Astrocyte (in vitro differentiated cells and primary cell): ENCODE measurements at places on chromosomes 6 and 20. TPM values are rescaled to one million over a fixed set of nuclear protein-coding genes. Genes with fewer than 3 reads are reported as not detected.

GRCh38 chr6:158286413-158286812, 25.9 kb upstream of the TULP4 start:
- DNase-seq: peak; percentile 88
- H3K36me3 ChIP-seq: no peaks in the 10 kb centered on the region
- peaks cover 34% of the 10 kb centered on the region for H3K4me1 ChIP-seq
- H3K27ac ChIP-seq: peak overlapping the region; percentile 52
- H3K4me3 ChIP-seq: no peak overlapping the region

DNA sequence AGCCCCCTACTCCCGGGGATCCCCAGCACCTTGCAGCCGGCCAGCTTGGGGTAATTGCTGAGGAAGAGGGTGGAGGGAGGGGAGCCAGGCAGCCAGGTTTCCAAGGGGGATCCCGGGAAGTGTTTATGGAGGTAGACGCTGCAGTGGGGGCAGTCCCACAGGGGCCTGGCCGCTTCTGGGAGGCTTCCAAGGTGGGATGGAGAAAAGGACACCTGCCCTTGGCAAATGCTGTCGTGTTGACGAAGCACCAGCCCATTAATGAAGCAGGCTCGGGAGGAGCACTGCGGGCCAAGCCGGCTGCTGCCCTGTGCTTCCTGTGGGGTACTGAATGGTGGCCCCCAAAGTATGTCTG, 82.4 kb downstream of the TMEM242 start:
- no peaks in the 10 kb centered on the region for H3K27me3 ChIP-seq
- H3K4me3 ChIP-seq: no peak overlapping the region
- H3K4me1 ChIP-seq: peaks cover 12% of the 10 kb centered on the region
- no peak overlapping the region for H3K27ac ChIP-seq

GRCh38 chr6:122153557-122153956, 245.9 kb upstream of the HSF2 start:
- no peak overlapping the region for H3K4me3 ChIP-seq
- H3K27me3 ChIP-seq: no peaks in the 10 kb centered on the region
- DNase-seq: no peak
- H3K27ac ChIP-seq: no peak overlapping the region
- no peaks in the 10 kb centered on the region for H3K4me1 ChIP-seq

- H3K27me3 ChIP-seq: peaks cover 5% of the 10 kb centered on the region
- H3K4me3 ChIP-seq: no peak overlapping the region
- H3K36me3 ChIP-seq: no peaks in the 10 kb centered on the region
- DNase-seq: no peak
Observed at GRCh38 chr6:53714395-53714794, 48.8 kb upstream of the KLHL31 start.

- DNase-seq: no peak
- no peaks in the 10 kb centered on the region for H3K4me1 ChIP-seq
- H3K36me3 ChIP-seq: no peaks in the 10 kb centered on the region
- no peak overlapping the region for H3K4me3 ChIP-seq
Observed at GRCh38 chr6:54103497-54103896, 7.7 kb upstream of the MLIP start.

- no peak for DNase-seq
- H3K4me3 ChIP-seq: no peak overlapping the region
- no peak overlapping the region for H3K27ac ChIP-seq
- no peaks in the 10 kb centered on the region for H3K36me3 ChIP-seq
Observed at GRCh38 chr20:52469128-52469527, 277.5 kb upstream of the ZFP64 start.

DNA sequence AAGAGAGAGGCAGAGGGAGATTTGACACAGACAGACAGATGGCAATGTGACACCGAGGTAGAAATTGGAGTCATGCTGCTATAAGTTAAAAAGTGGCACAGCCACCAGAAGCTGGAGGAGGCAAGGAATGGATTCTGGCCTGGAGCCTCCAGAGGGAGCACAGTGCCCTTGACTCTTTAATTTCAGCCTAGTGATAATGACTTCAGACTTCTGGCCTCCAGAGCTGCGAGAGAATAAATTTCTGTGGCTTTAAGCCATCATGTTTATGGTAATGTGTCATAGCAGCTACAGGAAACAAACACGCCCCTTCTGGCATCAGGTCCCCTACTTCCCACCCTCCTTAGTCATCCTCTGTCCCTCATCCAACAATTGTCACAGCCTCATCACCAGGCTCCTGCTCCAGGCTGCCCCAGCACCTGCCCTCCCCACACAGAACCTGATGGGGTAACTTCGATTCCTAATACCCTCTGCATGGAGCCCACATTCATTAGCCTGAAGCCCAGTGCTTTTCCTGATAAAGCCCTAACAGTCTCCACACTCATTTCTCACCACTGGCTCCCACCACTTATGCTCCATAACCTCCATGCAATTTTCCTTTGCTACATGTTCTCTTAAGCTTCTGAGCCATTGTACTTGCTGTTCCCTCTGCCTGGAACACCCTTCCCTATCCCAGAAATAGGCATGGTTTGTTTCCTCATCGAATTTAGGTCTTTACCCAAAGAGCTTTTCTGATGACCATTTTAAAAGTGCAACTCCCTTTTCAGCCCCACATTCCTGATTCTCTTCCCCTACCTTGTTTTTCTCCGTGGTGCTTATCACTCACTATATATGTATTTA, 69.7 kb upstream of the TOX2 start:
- no peaks in the 10 kb centered on the region for H3K27me3 ChIP-seq
- peak; percentile 94 for DNase-seq
- H3K4me3 ChIP-seq: no peak overlapping the region
- no peaks in the 10 kb centered on the region for H3K36me3 ChIP-seq
- H3K4me1 ChIP-seq: peaks cover 30% of the 10 kb centered on the region

GRCh38 chr20:53365539-53366075, 228.0 kb downstream of the ZNF217 start:
- no peak overlapping the region for H3K4me3 ChIP-seq
- no peak overlapping the region for H3K27ac ChIP-seq
- H3K4me1 ChIP-seq: no peaks in the 10 kb centered on the region
- no peak for DNase-seq
- no peaks in the 10 kb centered on the region for H3K27me3 ChIP-seq

DNA sequence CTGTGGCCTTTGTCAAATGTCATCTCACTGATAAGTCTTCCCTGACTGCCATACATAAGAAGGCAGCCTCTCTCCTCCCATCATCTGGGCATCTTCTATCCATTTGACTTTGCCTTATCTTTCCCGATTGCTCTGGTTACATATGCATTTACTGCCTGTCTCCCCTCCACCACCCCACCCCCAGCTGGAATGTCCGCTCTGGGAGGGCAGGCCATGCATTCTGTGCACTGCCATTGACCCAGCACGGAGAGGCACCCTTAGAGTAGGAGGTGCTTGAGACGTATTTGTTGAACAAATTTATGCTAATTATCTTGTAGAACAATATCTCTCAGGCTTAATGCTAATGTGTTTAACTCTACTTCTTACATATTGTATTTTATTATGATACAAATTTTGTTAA, 183.9 kb upstream of the HDAC2 start:
- H3K4me3 ChIP-seq: no peak overlapping the region
- H3K4me1 ChIP-seq: no peaks in the 10 kb centered on the region
- H3K27ac ChIP-seq: no peak overlapping the region
- H3K36me3 ChIP-seq: no peaks in the 10 kb centered on the region
- H3K27me3 ChIP-seq: no peaks in the 10 kb centered on the region
- no peak for DNase-seq

DNA sequence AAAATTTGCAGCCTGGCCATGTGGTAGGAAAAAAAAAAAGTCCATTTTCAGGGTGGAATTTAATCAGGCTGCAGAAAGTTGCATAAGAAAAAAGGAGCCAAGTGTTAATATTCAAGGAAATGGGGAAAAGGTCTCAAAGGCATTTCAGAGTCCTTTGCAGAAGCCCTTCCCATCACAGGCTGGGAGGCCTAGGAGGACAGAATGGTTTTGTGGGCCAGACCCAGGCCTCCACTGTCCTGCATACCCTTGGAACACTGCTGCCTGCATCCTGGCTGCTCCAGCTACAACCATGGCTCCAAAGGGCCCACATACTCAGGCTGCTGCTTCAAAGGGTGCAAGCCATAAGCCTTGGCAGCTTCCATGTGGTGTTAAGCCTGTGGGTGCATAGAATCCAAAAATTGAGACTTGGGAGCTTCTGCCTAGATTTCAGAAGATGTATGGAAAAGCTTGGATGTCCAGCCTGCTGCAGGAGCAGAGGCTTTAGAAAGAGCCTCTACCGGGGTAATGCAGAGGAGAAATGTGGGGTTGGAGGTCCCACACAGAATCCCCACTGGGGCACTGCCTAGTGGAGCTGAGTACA, 239.0 kb upstream of the STXBP5 start:
- no peak overlapping the region for H3K27ac ChIP-seq
- peaks cover 5% of the 10 kb centered on the region for H3K4me1 ChIP-seq
- H3K36me3 ChIP-seq: no peaks in the 10 kb centered on the region
- no peak overlapping the region for H3K4me3 ChIP-seq
- no peaks in the 10 kb centered on the region for H3K27me3 ChIP-seq

GRCh38 chr20:19120011-19120410, 92.4 kb upstream of the SLC24A3 start:
- no peak overlapping the region for H3K27ac ChIP-seq
- H3K27me3 ChIP-seq: no peaks in the 10 kb centered on the region

GRCh38 chr6:37624121-37624520, 73.6 kb downstream of the MDGA1 start:
- no peak for DNase-seq
- no peaks in the 10 kb centered on the region for H3K27me3 ChIP-seq
- H3K36me3 ChIP-seq: no peaks in the 10 kb centered on the region

- no peaks in the 10 kb centered on the region for H3K36me3 ChIP-seq
- no peaks in the 10 kb centered on the region for H3K4me1 ChIP-seq
- H3K4me3 ChIP-seq: no peak overlapping the region
- no peak overlapping the region for H3K27ac ChIP-seq
- no peak for DNase-seq
Observed at GRCh38 chr6:160667639-160668481, 3.8 kb upstream of the LPA start.

DNA sequence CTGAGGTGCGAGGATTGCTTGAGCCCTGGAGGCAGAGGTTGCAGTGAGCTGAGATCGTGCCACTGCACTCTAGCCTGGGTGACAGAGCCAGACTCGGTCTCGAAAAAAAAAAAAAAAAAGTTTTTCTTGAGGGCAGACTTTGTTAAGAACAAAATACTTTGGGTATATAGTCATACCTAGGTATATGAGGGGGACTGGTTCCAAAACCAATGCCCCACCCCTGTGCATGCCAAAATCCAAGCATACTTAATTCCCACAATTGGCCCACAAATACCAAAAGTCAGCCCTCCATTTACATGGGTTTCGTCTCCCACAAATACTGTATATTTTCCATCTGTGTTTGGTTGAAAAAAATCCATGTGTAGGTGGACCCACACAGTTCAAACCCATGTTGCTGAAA, 119.9 kb downstream of the INSM1 start:
- H3K4me3 ChIP-seq: no peak overlapping the region
- no peak overlapping the region for H3K27ac ChIP-seq

DNA sequence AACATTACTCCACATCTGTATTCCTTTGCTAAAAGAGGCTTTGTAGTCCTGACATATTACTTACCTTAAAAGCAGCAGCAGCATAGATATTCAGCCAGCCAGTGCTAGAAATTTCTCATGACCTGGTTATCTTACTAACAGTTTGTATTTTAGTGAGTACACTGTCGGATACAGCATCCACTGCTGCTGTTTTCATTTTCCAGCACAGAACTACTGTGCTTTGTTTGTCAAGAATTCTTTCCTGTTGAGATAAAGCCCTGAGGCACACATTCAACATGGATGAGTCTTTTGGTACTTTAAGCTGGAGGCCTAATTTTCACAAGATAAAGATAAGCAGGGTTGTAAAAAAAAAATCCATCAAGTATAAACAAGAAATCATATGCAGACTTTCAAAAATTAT, 311.2 kb upstream of the OPRM1 start:
- H3K4me1 ChIP-seq: no peaks in the 10 kb centered on the region
- no peak overlapping the region for H3K4me3 ChIP-seq
- H3K27ac ChIP-seq: no peak overlapping the region

DNA sequence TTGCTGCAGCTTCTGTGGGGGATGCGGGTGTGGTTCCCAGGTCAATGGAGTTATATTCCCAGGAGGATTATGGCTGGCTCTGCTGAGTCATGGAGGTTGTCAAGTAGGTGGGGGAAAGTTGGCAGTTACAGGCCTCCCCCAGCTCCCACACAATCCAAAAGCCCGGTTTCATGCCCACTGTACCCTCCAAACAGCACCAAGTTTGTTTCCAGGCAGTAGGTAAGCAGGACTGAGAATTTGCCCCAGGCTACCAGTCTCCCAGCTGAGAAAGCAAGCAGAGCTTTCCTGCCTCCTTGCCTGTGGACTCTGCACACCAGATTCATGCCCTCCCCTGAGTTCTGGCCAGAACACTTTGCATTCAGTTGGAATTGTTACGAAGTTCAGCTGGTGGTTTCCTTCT, 578.2 kb downstream of the MEI4 start:
- H3K4me3 ChIP-seq: no peak overlapping the region
- no peaks in the 10 kb centered on the region for H3K27me3 ChIP-seq
- H3K27ac ChIP-seq: no peak overlapping the region
- no peak for DNase-seq
- no peaks in the 10 kb centered on the region for H3K36me3 ChIP-seq

- no peaks in the 10 kb centered on the region for H3K36me3 ChIP-seq
- peaks cover 10% of the 10 kb centered on the region for H3K4me1 ChIP-seq
- H3K27ac ChIP-seq: no peak overlapping the region
- DNase-seq: no peak
- no peak overlapping the region for H3K4me3 ChIP-seq
Observed at GRCh38 chr6:46012834-46013233, 2.8 kb downstream of the CLIC5 start.

GRCh38 chr6:62971976-62972658, 239.2 kb upstream of the FKBP1C start:
- H3K4me1 ChIP-seq: no peaks in the 10 kb centered on the region
- no peaks in the 10 kb centered on the region for H3K27me3 ChIP-seq
- no peak overlapping the region for H3K4me3 ChIP-seq

GRCh38 chr20:40961176-40961575, 67.4 kb upstream of the TOP1 start:
- no peak overlapping the region for H3K27ac ChIP-seq
- no peaks in the 10 kb centered on the region for H3K27me3 ChIP-seq
- no peaks in the 10 kb centered on the region for H3K36me3 ChIP-seq
- H3K4me1 ChIP-seq: no peaks in the 10 kb centered on the region

GRCh38 chr6:34093206-34093605, 52.7 kb downstream of the GRM4 start:
- no peaks in the 10 kb centered on the region for H3K4me1 ChIP-seq
- H3K27me3 ChIP-seq: peaks cover 22% of the 10 kb centered on the region
- DNase-seq: no peak
- no peak overlapping the region for H3K27ac ChIP-seq
- H3K36me3 ChIP-seq: no peaks in the 10 kb centered on the region
- no peak overlapping the region for H3K4me3 ChIP-seq

DNA sequence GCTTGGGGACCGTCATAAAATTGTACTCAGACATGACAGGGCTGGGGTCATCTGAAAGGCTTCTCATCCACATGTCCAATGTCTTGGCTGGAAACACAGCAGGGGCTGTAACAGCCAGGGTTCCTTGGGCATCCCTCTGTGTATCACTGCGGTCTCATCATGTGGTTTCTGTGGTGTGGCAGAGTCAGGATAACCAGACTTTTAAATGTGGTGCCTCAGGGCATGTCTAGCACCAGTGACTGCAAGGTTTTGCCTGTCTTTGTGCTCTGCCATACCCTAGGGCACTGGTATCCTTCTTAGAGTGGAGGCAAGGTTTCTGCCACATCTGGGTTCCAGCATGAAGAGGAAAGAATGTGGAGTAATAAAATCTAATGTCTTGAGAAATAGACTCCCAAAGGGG, 124.2 kb downstream of the PLEKHG1 start:
- no peaks in the 10 kb centered on the region for H3K36me3 ChIP-seq
- peak; percentile 23 for DNase-seq
- no peak overlapping the region for H3K4me3 ChIP-seq
- no peak overlapping the region for H3K27ac ChIP-seq
- no peaks in the 10 kb centered on the region for H3K27me3 ChIP-seq

NDUFAF5 gene
- total RNA-seq: 27.3 and 31.6 TPM in 2 replicates

OOEP gene
- total RNA-seq: not detected in 2 replicates

RIPPLY2 gene
- total RNA-seq: not detected in 2 replicates

KHDC1L gene
- total RNA-seq: not detected in 2 replicates

RAMACL gene
- total RNA-seq: 1.2 and 1.3 TPM in 2 replicates

PLG gene
- 0.16 TPM in 1 of 2 replicates, not detected in the other for total RNA-seq

SPATA25 gene
- total RNA-seq: 0.67 and 1.7 TPM in 2 replicates
